Germinal center (tissue), 1 donor: ENCODE measurements at places on chromosomes 2 and 18.

DNA sequence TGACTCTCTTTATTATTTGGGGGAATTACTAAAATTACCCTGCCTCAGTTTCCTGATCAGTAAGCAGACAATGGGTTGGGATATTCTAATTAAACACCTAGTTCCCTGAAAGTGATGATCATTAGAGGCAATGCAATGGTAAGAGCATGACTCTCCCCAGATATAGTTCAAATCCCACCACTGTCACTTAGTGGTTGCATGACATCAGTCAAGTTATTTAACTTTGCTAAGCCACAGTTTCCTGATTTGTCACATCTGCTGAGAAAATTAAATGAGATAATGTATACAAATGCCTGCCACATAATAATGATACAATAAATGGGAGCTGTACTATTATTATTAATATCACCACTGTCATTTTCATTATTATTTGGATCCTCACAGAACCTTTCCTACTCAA lies 29.9 kb downstream of the ZEB2 start:
- no peak for DNase-seq

DNA sequence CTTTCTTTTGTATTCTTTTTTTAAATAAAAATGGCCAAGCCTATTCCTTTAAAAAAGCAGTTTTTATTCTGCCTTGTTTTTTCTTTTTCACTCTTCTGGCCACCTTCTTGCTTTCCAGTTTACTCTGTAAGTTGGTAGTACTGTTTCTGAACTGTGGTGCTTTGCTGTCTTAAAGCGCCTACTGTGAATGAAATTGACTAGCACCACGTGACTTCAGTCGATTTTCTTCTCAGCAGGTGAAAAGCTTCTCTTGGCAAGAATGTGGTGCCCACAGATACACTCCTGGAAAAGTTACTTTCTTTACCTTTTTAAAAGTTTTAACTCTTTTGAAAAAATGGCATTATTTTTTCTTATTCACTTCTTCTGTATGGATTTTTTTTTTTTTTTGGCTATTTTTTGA lies 32.4 kb downstream of the DYNC1I2 start:
- no peak for DNase-seq

GRCh38 chr2:129004485-129004884 lies 685.8 kb upstream of the HS6ST1 start:
- DNase-seq: no peak

DNA sequence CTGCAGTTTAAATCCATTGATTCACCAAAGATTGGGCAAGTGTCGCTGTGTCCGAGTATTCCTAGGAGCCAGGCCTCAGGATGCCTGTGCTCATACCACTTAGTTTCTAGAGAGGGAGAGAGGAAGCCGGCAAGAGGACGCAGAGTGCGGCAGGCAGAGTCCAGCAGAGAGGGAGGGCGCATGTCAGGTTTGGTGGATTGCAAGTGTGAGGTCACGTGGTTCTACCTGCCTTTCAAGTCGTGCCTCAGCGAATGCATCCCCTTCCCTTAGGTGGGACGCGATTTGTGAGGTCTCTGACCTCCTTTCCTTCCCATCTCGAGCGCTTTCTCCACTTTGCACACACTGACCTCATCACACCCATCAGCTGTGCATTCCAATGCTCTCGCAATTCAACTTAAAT lies 188.1 kb downstream of the TMEM18 start:
- no peak for DNase-seq

GRCh38 chr2:69689466-69689865 lies 45.9 kb upstream of the AAK1 start:
- DNase-seq: no peak

- DNase-seq: no peak
Measured at GRCh38 chr2:197717863-197718262, 12.7 kb downstream of the MARS2 start.

DNA sequence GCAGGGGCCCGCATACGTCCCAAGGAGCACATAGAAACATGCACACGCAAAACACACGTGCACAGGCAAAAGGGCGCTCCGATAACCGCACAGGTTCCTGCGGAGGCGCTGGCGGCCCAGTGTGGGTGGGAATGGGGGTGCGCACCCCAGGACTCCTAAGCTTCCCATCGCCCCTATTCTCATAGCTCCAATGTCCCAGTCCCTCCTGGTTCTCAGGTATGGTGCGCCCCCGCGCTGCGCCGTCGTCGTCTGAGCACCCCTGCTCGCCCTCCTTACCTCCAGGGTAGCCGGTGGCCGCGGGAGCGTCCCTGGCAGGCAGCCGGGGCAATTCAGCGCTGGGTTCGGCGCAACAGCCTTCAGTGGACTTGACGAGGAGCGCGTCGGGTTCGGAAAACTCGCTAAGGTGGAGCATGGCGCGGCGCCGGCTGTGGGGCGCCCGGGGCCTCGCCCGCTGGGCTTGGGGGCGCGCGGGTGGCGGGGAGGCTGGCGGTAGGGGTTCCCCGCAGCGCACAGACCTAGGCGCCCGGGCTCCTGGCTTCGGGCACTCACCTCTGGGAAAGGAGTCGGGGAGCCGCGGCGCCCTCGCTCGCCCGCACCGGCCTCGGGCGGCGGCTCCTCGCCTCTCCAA lies 328 bp downstream of the EGR4 start:
- peak; percentile 23 for DNase-seq

DNA sequence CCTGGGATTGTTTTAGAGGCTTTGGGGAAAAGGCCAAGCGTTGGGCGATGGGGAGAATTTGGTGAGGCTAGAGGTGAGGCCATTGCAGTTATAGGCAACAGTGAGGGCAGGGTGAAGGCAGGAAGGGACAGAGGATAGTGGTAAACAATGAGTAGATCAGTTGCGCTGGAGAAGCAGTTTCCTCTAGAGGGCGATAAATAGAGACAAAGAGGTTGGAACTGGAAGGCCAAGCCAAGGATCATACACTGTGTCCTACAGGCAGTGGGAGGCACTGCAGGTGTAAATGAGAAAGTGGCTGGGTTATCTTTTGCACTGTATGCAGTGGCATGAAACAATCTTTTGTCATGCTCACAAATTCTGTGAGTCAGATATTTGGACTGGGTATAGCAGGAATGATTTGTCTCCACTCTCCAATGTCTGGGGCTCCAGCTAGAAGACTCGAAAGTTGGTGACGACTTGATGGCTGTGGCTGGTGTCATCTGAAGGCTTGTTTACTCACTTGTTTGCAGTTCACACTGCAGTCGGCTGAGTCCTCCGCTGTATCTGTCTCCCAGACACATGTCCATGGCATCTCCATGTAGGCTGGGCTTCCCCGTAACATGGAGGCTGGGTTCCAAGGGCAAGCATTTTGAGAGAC lies 82.1 kb downstream of the TNP1 start:
- DNase-seq: peak; percentile 61

DNA sequence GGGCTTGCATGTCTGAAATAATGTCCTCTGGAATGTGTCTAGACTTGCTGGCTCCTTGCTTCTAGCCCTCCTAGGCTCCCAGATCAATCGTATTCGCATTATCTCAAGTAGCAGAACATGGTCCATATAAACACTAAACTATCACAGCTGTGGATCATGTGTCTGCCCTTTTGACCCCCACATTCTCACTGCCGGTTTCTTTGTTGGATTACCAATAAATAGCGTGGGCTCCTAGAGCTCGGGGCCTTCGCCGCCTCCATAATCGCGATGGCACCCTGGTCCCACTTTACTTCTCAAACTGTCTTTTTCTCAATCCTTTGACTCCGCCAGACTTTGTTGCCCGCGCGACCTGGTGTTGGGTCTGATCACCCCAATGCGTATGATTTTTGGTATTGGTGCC lies 6.3 kb upstream of the SCYGR8 start:
- DNase-seq: no peak

DNA sequence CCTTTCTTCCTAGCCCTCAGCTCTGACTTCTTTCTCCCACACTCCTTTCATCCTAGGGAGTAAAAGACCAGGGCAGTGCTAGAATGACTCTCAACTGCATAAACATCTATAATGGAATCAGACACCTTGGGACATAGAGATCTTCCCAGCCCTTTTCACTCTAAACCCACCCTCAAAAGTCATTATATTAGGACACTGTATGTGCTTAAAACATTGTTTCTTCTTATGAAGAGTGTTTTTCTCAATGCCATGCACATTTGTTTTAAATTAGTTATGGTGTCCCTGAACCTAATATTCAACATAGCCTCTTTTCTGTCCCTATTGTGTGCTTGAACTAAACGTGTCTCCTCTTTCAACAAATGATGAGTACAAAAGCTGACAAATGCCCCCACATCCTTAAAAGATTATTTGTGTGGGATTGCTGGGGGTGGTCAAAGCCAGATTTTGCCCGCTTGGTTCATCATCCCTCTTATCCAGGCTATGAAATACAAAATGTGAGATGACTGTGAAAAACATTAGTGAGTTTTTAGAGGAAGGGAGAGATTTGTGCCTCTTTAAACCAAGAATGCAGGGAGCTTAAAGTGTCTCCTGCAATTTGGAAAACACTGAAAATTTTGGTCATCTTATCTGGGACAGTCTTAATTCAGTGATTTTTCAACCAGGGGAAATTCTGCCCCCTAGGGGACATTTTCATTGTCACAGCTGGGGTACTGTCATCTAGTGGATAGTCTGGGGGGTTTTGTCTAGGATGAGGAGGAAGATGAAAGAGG lies 29.0 kb downstream of the SERPINB5 start:
- DNase-seq: peak; percentile 32

- DNase-seq: no peak
Measured at GRCh38 chr2:85737481-85737880, 16.3 kb upstream of the ATOH8 start.

- DNase-seq: no peak
Measured at GRCh38 chr2:223093436-223094241, 41.6 kb downstream of the KCNE4 start.

DNA sequence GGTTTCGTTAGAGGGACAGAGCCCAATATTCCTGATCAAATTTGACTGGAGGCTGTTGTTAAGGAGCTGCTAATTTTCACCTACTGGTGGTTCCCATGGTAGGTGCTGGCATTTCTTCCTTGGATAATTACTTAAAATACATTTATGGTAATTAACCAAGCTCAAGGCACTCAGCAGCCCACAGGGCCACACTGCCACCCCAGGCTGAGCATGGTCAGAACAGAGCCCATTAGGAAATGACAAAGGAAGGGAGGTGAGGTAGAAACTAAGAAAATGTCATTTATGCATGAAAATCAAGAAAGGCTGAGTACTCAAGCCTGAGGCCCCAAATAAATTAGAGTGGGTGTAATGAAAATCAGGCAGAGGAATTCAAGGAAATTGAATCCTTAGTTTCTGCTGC lies 510.2 kb upstream of the GYPC start:
- DNase-seq: no peak

DNA sequence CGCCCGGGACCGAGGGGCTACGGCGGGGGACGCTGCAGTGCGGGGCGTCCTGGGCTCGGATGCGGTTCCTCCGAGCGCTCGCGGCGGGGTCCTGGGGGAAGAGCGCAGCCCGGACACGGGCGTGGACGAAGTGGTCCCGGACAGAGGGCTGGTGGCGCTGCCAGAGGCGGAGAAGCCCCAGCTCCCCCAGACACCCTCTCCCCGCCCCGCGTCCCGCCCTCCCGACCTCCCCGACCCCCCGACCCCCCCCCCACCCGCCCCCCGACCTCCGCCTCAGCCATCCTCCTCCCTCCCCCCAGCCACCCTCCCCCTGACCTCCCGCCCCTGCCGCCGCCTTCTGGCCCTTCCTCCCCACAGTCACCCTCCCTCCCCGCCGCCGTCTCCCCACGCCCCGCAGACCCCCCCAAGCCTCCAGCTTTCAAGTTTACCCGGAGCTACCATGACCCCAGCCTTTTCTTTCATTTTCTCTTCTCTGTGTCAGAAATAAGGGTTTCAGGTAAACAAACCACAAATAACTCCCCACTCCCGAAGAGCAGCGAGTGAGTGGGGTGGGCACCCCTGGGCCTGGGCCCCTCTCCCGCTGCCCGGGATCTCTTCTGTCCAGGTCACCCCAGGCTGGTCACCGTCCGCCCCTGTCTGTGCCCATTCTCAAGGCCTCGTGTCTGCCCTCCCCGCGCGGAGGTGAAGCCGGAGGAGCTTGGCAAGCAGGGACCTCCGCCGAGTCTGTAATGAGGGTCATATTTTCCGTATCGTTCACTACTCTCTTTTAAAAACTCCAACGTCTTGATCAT lies 5.1 kb downstream of the NFATC1 start:
- DNase-seq: peak; percentile 75

DNA sequence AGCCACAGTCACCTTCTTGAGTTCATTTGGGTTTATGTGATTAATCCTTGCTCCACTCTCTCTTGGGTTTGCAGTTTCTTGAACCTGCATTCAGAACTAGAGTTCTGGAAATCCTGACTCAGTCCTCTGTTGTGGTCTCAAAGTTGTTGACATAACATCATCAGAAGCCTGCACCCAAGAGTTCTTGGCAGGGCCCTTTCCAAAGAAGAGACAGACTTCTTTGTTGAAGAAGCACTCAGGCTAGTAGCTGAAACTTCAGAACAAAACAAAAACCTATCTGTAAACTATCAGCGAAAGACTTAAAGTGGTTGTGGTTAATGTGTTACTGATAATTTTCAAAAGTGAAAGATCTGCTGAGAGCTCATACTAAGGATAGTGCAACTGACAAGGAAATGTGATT lies 120.8 kb downstream of the FAM168B start:
- DNase-seq: no peak
